ENCODE measurements at places on chromosomes 7 and 10.
A peak's percentile ranks its signal among the peaks of the same experiment; 100 is the strongest.

DNA sequence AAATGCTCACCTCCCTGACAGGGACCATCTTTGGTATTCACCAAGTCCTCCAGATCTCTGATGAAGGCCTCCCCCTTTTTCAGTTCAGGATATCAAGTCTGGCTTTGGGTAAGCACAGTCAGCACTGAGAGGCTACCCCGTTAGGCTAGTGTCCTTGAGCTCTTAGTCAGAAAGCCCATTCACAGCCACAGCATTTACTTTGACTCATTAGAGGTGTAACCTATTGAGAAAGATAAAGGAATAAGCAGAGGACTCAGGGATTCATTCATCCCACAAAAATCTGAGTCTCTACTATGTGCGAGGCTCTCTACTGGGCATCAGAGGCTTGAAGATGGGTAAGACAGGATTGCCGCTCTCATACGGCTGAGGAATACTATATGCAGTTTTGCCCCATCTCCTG lies 14.0 kb upstream of the RAMP3 start:
- no peak for DNase-seq

- no peak for DNase-seq
These were observed 455.3 kb downstream of the PLXDC2 start for GRCh38 chr10:20271490-20271889.

GRCh38 chr7:139426258-139427028 lies 57.0 kb downstream of the KLRG2 start:
- no peak for DNase-seq

DNA sequence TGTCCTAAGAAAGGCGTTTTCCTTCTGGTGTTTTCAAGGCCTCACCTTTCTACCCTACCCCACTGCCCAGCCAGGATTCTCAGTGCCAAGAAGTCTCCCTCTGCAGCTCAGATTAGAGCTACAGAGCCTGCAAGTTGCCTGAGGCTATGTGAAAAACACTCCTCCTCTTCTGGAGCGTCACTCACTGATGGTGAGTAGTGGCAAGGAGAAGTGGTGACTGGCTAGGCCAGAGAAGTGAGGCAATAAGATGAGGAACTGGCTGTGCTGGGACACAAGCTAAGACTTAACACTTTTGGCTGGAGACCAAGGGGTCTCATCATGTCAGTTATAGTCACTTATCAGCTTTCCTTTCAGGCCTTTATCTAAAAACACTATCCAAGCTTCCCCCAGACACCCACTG lies 86.7 kb upstream of the PRKAR2B start:
- no peak for DNase-seq

DNA sequence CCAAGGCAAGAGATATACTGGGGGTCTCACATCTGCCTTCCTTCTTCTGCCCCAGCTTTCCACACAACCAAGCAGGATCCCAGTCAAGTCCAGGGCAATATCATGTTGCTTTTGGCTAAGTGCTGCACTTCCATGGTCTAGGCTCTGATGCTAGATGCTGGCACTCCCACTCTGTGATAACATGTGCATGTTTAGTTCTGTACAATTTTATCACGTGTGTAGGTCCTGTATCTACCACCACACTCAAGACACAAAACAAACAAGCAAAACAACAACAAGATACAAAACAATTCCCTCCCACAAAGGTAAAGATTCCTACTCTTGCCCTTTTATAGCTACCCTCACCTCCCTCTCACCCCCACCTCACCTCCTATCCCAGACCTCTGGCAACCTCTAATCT lies 105.6 kb upstream of the HABP2 start:
- DNase-seq: no peak

GRCh38 chr10:114403541-114404161 lies 651 bp downstream of the AFAP1L2 start:
- DNase-seq: no peak

DNA sequence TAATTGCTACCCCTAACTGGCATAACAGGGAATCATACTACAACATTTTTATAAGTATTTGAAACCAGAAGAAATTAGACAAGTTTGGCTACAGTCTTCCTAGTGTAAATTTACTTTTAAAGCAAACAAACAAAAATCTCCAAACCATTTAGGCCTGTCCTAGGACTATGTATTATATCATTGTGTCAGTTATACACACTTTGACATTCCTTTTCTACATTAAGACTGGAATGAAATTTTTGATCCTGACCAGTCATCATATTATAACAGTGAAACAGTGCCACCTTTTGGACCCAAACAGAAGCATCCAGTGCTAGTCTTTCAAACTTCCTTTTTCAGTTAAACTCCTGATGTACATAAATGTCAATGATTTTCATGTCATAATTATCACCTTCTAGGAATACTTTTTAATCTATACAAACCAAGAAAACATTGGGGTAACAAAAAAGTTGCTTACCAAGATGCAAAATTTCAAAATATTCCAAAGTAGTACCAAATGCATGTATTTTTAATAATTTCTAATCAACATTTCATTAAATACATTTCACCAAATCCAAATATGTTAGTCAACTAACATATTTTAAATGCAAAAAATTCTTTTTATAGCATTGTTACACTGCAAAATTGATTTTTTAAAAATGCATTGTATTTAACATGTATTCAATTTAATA lies 75.7 kb downstream of the IMMP2L start:
- peak; percentile 68 for DNase-seq

- DNase-seq: no peak
These were observed 34.6 kb downstream of the GET4 start for GRCh38 chr7:910931-911431.

DNA sequence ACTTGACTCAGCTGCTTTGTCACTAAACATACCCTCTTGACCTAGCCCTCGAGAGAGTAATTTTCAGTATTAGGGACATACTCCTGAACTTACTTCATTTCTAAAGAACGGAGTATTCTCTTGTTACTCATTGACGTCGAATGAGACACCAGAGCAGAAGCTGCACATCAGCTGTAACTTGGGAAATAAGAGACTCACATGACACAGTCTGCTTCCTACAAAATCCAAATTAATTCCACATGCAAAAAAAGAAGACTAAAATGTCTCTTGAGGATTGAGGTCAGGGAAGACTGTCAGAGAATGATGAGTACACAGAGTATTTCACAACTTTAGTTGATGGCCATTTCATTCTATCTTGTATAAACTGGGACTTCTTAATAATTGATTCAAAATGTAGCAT lies 114.7 kb upstream of the EGFR start:
- DNase-seq: no peak

DNA sequence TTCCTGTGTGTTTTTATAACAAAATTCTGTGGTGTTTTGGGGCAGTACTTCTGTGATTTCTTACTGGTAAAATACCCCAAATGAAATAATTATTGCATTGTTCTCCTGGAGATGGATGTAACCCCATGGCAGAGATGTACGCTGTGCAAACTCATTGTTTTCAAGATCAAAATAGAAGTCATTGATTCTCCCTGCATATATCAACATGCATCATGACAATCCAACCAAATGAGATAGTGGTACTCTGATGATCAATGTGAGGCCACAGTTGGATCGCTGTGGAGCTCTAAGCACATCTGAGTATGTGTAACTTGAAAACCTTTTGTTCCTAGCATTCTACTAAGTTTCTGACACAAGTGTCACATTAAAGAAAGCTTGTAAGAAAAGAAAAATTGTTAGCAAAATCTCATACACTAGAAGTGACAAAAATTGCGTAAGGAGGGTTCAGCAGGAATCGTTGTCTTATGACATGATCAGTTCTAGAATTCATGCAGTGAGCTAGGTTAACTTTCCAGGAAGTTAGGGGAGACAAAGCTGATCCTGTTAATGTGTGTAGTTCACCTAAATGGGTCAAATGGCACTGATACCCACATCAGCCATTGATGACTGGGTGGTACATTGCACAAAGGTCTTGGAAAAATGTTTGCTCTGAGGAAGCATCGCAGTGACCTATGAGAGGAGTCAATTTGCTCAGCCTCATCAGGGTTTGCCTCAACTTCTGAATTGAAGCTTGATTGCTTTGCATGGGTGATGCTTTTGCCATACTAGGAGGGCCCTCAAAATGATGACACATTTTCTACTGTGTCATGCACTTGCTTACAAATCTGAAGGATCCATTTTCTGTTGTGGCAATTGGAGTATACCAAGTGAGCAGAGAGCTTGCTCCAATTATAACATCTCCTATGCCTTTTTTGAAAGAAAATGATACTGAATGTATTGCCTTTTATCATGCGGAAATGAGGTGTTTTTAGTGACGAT lies 145.1 kb downstream of the PLXDC2 start:
- no peak for DNase-seq

DNA sequence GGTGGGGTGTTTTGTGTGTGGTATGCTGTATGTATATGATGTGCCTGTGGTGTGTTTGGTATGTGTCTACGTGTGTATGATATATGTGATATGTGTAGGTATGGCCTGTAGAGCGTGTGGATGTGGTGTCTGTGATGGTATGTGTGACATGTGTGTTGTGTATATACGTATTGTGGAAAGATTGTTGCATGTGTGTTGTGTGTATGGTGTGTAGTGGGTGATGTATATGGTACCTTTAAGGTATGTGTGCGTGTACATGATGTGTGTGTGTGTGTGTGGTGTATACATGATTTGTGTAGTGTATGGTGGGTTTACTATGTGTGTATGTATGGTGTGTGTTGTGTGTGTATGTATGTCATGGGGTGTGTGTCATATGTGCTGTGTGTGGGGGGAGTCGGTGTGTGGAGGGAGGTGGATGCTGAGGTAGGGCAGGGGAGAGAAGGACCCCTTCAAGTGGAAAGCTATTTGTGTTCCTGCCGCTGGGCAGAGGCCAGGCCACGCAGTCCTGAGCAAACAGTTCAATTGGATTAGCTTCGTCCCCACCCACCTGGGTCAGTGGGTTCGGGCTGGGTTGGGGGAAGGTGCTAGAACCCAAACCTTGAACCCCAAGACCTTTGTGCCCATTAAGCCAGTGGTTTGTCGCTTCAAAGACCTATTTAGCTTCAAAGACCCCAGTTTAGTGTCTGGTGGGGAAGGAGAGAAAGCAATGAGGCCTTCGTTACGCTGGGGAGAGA lies 1.9 kb upstream of the TRPV6 start:
- DNase-seq: no peak

- no peak for DNase-seq
These were observed 155.7 kb downstream of the TRIL start for GRCh38 chr7:28802450-28802849.

DNA sequence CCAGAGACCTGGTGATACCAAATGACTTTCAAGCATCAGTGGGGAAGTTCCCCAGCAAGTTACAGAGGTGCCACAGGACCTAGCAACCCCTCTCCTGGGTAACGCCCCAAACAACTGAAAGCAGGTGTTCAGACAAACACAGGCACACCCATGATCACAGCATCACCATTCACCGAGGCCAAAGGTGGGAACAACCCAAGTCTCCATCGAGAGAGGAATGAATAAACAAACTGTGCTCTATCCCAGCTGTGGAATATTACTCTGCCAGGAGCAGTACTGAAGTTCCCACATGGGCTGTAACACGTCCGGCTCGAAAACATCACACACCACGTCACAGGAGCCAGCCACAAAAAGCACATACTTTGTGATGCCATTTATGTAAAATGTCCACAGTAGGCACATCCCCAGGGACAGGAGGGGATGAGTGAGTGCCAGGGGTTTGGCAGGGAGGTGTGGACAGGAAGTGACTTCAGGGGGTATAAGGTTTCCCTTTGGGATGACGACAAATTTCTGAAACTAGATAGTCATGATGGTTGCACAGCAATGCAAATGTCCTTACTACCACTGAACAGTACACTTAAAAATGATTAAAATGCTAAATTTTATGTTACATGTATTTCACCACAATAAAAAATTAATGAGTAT lies 222.8 kb downstream of the TNS3 start:
- DNase-seq: no peak

DNA sequence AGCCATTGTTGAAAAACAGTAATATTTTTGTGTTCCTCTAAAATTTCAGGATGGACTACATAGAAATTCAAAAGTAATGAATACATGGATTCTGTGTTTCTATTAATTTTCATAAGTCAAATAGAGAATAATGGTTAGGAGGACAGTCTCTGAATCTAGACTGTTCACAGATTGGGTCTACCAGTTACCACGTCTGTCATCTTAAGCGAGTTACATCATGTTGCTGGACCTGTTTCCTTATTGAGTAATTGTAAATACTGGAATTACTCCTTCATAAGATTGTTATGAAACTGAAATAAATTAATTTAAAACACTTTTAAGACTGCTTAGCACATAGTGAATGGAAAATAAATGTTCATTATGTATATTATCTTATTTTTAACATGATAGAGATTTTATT lies 172.3 kb downstream of the KCND2 start:
- DNase-seq: no peak

- DNase-seq: no peak
These were observed 4.8 kb downstream of the NHLRC2 start for GRCh38 chr10:113859261-113859660.

DNA sequence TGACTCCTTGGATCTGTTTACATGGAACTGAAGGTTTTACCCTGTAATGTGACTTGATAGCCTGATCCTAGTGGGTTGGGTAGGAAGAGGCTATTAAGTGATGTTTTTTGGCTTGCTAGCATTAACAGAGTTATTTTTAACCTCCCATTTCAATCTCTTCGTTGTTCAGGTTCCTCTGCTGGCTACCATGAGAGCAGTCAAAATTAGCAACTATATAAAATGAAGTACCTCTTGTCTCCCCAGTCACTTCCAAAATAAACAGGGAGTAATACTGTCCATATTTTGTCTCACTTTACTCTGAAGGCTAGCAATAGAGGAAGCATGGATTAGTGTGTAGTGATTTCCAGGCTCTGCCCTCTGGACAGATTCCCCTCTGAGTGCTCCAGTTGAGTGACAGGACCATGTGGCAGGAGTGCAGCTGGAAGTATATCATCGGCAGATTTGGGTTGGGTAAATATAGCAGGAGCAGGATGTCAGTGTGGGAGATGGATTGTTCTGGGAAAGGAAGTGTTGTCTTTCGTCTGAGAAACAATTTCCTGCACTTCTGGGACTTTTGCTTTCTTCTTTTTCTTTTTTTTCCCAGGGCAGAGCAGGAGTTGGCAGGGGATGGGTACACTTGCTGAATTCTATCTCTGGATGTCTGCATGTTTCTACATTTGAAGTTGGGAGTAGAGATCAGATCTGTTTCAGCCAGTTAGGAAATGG lies 35.2 kb downstream of the GBF1 start:
- no peak for DNase-seq

DNA sequence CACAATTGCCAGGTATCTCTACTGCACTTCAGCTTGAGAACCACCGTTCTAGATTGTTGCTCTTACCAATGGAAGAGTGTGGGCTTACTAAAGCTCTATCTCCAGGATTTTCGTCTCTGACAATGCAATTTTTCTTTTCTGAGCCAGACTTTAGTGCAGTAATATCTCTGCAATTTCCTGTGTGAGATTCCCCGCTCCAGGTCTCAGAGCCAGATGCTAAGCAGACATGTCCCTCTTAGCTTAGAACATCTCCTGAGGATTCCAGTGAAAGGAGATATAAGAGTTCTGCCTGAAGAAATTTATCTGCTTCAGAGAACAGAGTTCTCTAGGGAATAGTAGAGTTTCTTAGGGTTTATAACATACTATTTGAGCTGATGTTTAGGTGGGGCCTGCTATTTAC lies 82.0 kb downstream of the SND1 start:
- no peak for DNase-seq

- DNase-seq: peak; percentile 66
These were observed 26.3 kb upstream of the WDR11 start for GRCh38 chr10:120824881-120825309.

Data from NAMALWA (cell line).